Bronchial epithelial cell (primary cell): ENCODE measurements at places on chromosomes 5 and 9. TPM values are rescaled to one million over a fixed set of nuclear protein-coding genes. Genes with fewer than 3 reads are reported as not detected.
A peak's percentile ranks its signal among the peaks of the same experiment; 100 is the strongest.

The CEP72 gene
- total RNA-seq, result 4.2 and 6.8 TPM in 2 replicates

- no peak for DNase-seq
Measured at GRCh38 chr9:76793784-76794431, 29.7 kb downstream of the PCA3 start.

GRCh38 chr9:36842560-36843530, 191.2 kb downstream of the PAX5 start:
- DNase-seq, result no peak

DNA sequence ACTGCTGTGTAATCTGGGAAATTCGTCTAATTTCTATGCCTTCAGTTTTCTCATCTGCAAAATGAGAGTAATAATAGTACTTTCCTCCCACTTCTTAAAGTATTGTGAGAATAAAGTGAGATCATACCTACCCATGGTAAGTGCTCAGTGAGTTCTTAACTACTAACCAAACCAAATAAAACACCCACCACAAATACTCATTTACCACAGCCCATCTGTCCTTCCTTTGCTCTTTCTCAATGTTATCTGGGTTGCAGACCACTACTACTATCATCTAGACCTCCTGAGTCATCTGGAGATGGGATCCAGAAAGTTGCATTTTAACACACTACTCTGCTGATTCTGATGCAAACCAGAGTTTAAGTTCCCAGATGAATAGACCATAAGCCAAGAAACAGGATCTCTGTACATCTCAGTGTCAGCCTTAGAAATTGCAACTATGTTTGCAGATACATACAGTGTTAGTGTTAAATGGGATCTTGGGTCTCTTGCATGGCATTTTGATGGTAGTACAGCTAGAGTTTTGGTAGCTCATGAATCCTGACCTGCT, 105.4 kb upstream of the ATP10B start:
- DNase-seq, result no peak

- no peak for DNase-seq
Measured at GRCh38 chr9:113506090-113506589, 42.6 kb downstream of the RGS3 start.

DNA sequence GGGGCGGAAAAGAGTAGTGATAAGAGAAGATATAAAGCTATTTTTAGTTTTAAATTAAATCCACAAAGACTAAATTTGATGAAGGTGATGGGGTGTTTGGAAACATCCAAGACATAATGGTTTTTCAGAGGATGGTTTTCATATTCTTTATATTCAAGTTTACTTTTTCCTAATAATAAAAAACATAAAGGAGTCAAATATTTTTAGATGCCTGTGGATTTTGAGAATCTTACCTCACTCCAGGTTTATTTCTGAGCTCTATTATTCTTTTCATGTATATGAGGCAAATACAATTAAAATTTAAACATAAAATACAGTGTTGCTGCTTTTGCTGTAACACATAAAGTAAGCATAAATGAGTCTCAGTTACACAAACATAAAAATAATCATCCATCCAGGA, 22.2 kb downstream of the MRPS30 start:
- no peak for DNase-seq

The PCDHB9 gene
- total RNA-seq, result under 0.01 TPM in 1 of 2 replicates, not detected in the other

DNA sequence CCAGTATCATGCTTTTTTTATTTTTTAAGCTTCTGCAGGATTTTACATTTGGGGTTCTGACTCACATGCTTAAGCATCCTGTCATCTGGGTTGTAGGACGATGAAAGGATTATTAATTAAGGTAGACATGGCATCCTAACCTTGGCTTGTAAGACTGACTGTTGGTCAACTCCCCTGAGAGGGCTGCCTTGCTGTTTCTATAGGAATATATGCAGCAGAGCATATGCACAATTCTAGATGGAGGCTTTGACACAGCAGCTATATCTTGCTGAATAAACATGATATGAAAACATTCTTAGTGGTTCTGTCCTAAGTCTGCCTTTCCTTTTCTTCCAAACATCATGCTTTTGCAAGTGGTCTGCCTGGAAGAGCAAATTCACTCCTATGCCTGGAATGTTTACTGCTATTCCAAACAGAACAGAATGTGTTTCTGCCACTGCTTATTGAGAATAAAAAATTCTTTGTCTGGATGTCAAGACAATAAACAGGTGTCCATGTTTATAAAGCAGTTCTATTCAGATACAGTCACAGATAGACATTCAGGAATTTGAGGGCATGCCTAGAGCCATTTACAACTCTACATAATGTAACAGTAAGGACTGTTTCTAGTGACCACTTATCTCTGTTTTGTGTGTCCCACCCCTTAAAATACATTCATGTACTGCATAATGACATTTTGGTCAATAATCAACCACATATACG, 166.2 kb upstream of the PPP2R2B start:
- DNase-seq, result no peak

The RPL7A gene
- total RNA-seq, result 2,200 and 3,023 TPM in 2 replicates

DNA sequence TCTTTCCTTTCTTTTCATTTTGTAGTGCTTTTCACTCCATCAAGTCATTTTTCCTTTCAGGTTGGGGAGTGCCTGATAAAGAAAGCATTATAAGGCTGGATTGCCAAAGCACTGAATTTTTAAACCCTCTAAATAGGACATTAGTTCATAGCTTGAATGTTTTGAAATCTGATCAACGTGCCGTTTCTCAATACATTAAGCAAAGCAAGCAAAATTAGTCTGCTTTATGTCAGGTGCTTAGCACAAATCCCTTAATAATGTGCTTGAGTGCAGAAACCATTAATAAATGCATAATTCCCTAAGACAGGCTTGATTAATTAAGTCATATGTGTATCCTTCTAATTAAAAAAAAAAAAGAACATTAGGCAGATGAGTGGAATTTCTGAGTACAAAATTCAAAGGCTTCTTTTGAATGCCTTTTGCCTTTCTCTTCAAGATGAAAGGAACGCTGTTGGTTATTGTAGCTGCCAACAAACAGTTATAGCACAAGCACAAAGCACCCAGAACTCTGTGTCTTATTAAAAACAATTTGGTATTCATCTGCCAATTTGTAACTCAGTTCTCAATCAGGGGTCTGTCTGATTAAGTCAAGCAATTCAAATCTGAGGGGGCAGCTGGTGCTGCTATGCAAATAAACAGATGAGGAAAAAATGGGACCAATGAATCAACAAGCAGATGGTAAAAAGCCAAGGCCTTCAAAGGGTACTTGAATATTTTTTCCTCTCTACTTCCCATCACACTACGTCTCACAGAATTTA, 233.7 kb downstream of the TLE1 start:
- DNase-seq, result no peak

The ADAMTSL1 gene
- total RNA-seq, result 0.13 and 1.6 TPM in 2 replicates

The DNAJC21 gene
- 42.4 and 54.4 TPM in 2 replicates for total RNA-seq

GRCh38 chr9:127424676-127424999, 456 bp downstream of the ZNF79 start:
- no peak for DNase-seq

The STARD4 gene
- total RNA-seq, result 53.4 and 91.4 TPM in 2 replicates

DNA sequence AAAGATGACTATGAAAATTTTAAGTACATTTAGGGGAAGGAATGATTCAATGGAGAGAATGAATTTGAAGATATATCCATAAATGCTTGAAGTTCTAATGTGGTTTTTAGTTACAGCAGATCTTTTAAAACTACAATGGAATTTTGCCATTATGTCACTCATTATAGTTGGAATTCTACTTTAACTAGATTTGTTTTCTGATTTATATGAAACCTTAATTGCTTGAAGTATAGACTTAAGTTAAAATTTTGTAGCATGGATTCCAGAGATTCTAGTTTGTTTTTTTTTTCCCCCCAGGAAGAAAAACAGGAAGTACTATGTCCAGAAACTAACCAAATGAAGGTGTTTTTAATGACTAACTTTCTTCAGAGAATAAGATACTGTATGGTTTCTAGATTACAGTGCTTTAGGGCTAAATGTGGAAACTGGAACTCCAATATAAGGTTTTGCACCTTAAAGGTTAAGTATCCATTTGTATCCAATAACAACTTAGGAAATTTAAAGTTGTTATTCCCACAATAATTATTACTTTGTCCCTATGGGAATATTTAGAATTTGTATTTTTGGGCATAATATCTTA, 70.3 kb downstream of the ZSWIM6 start:
- no peak for DNase-seq

DNA sequence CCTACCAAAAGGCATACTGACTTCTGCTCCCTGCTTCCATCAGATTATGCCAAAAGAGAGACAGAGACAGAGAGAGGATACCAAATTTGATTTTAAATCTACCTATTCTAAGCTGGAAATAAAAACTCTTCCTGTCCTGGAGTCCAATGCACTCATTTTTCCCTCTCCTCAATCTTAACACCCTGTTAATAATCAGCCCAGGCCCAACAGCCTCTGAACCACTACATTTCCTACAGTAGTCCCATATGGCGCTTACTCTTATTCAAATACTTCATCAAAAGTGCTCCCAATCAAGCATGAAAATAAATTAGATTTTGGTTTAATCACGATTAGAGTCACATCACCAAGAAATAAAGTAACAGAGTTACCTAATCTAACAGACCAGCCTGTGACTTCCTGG, 152.3 kb downstream of the TSSK1B start:
- DNase-seq, result no peak

GRCh38 chr5:169808118-169808581, 171.1 kb downstream of the DOCK2 start:
- no peak for DNase-seq

The CCNJL gene
- 4.2 and 4.4 TPM in 2 replicates for total RNA-seq

DNA sequence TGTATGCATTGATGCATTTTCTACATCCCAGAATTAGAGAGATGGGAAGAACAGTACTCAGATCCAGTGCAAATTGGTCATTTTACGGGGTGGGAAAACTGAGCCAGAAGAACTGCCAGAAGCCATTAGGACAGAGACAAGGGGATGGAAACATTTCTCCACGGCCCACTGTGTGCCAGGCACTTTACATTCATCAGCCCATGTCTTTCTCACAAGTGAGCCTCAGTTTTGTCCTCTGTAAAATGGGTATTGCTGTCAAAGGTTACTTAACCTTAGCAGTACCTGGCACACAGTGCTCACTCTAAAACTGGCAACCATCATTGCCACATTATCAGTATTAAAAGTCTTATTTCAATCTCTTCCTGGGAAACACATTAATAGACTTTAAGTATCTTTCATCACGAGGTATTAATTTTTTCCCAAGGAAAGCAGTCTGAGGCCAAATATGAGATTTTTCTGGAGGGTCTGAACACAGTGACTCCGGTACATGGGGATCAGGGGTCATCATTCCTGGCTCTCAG, 5.2 kb downstream of the DUSP1 start:
- peak; percentile 80 for DNase-seq

The TNC gene
- total RNA-seq, result 124 and 204 TPM in 2 replicates

DNA sequence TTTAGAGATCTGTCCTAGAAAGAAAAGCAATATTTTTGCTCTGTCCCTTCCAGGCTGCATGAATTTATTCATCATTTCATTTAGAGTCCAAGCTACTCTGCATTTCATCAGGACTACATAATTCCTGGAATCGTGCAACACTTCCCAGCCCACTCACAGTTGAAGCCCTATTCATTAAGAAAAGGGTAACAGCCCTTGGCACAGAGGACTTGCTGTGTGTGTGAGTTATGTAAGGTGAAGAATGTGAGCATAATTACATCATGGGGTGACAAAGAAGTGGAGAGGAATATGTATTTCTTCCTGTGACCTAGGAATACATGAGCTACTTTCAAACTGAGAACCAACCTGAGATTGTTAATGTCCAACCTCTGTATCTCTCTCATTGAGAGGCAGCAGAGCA, 317.4 kb downstream of the ARHGEF28 start:
- DNase-seq, result no peak

GRCh38 chr9:92808726-92809451, 44.3 kb upstream of the BICD2 start:
- peak; percentile 48 for DNase-seq

DNA sequence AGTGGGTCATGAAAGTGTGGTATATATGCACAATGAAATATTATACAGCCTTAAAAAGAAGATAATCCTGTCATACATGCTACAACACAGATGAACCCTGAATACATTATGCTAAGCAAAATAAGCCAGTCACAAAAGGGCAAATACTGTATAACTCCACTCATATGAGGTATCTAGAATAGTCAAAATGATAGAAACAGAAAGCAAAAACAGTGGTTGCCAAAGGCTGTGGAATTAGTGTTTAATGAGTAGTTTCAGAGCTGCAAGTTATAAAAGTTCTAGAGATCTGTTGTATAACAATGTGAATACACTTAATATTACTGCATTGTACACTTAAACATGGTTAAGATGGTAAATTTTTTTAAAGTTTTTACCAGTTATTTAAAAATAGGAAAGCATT, 135.0 kb downstream of the OXCT1 start:
- DNase-seq, result no peak

DNA sequence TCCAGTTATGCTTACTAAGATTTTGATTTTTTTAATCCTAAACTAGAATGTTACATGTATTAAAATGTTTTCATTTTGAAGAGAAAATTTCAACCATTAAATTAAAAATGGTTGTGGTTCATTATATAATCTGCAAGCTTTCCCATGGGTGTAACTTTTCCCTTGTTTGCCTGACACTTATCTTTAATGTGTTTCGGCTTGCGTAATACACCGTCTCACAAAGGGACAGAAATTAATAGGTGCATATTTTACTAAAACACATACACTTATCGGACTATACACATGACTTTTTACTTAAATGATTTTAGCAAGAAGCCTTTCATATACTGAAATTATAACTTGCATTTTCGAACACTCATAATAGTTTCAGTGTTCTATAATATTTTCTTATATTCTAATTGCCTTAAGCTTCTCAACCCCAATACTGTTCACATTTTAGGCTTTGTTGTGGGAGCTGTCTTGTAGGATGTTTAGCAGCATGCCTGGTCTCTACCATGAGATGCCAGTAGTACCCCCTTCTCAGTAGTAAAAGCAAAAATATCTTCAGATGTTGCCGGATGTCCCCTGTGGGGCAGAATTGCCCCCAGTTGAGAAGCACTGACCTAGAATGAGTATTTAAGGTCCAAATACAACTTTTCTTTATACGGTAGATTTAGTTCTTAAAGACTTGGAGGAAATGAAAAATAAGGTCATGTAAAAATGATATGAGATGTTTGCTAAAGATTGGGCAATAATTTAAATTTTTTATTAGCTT, 28.6 kb downstream of the UGCG start:
- DNase-seq, result no peak

DNA sequence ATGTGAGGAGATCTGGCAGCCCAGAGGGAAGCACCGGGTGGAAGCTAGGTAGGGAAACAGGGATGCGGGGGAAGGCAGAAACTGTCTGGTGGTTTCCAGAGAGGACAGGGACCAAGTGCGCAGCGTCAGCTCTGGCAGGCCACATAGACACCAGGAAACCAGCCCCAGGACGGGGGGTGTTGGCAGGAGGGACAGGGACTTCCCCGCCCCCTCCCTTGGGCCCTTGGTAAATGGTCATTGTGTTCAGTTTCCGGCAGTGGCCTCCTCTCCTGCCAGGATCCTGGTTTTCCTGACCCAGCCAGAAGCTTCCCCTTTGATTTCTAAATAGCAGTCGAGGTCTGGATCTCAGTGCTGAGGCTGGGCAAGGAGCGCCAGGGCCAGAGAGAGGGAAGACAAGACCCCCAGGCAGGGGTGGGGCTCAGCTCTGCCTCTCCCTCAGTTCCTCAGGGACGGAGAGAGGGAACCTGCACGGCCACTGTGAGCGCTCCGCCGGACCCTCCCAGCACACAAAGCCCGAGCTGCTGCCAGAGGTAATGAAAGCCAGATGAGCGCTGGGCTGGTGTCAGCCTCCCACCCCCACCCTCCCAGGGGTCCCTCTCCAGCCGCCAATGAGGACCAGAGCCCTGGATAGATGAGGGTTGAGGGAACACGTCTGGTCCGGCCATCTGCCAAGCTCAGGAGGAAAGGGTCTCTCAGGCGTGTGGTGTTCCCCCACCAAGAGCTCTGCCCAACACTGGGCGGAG, 1.8 kb downstream of the RALGDS start:
- no peak for DNase-seq
